Activated CD4-positive, alpha-beta T cell treated with anti-CD3 and anti-CD28 coated beads for 24 hours (primary cell): ENCODE measurements at places on chromosomes 1 and 21.

DNA sequence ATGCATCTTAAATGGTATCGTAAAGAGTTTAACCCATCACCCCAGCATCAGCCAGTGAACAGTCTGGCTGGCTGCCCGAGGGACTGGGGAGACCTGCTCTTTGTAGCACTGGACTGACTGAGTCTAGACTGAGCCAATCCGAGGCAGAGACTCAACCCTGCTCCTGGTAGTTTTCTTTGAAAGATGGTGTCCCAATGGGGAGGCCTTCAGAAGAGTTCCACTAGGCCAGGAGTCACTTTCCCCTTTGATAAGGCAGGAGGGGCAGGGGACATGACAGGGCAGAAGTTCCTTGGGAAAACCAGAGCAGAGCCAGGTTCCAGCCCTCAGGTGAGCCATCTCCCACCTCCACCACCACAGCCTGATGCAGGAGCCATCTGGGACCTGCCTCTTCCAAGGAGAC is 203.5 kb downstream of the CAMTA1 start:
- DNase-seq, result no peak

DNA sequence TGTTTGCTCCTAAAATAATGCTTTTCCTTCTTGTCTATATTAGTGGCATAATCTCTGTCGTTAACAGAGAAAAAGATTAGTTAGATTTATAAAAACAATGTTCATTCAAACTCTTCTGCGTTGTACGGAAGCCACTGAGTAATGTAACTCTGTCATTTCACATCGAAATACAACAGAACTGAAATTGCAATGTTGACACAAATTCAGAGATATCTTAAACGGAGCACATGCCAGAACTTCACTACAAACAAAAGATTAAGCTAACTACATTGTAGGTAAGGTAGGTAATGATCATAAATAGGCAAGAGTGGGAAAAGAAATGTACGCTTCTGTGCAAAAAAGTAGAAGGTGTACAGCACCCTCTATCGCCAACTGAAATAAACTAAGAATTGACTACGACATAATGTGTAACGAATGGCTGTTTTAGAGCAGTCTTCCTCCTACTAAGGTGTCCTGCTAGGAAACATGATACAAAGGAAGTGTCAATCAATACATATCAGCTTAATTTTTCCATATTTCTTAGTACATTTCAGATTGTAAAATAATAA is 56.6 kb downstream of the PCNX2 start:
- DNase-seq, result no peak

DNA sequence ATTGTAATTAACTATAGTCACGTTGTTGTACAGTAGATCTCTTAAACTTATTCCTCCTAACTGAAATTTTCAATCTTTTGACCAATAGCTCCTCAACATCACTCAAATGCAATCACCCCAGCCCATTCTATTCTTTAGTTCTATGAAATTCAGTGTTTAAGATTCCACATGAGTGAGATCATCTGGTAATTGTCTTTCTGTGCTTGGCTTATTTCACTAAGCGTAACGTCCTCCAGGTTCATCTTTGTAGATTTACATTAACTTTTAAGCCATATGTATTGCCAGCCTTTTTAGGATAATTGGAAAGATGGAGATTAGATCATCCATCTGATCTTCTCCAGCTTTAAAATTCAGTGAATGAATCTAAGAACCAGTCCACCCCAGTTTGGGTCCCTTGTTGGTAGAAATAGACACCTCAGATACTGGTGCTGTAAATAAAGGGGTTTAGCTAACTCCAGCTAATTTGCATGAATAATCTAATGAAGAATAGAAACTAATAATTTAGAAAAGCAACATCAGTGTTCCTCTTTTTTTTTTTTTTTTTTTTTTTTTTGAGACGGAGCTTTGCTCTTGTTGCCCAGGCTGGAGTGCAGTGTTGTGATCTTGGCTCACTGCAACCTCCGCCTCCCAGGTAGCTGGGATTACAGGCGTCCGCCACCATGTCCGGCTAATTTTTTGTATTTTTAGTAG is 7.0 kb downstream of the S100A10 start:
- DNase-seq, result no peak

DNA sequence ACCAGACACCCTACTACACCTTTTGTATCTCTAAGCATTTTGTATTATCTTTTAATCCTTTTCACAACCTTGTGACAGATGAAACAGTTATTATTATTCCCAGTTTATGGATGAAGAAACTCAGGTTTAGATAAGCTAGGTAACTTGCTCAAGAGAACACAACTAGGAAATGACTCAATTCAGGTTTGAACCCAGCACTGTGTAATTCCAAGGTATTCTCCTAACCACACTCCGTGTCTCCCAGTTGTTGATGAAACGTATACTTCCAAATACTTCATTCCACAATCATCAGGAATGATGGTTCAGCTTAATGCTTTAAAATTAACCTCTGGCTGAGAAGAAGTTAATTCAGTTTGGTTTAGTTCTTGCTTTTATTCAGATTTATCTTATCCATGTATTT is 51.7 kb upstream of the MRPS6 start:
- DNase-seq, result no peak

DNA sequence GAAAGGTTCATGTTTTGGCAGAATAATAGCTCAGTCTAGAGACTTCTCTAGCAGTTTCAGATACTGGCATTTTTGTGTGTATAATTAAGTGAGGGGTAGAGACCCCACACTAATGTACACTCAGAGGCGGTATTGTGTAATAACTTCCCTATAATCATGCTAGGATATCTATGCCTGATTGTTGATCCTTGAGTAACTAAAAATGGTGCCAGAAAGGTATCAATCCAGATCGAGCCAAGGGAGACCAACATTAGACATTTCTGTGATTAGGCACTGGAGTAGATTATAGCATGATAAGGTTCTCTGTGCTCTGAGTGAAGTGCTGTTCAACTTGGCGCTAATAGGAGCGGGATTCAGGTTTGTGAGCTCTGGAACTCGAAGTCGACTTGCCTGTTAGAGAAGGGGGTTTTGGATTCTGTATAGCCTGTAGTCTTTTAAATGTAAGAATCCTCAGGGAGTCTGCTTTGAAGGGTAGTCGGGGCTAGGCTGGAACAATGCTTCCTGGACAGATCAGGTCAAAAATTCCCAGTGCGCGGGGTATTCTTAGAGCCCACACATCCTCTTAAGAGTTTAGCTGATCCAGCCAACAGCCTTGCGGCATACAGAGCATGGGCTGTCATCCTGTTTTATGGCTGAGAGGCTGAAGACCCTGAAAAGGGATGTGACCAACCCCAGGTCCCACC is 24.2 kb downstream of the MAN1C1 start:
- DNase-seq, result no peak

GRCh38 chr1:207923561-207923960 is 12.6 kb upstream of the CD34 start:
- no peak for DNase-seq

GRCh38 chr1:85898861-85899260 is 190.6 kb upstream of the ZNHIT6 start:
- DNase-seq, result no peak

GRCh38 chr1:158654571-158654970 is 31.9 kb downstream of the SPTA1 start:
- no peak for DNase-seq

GRCh38 chr1:209738270-209738669 is 17.6 kb upstream of the TRAF3IP3 start:
- no peak for DNase-seq

- peak; percentile 16 for DNase-seq
Measured at GRCh38 chr21:33478935-33479678, 667 bp downstream of the TMEM50B start.

DNA sequence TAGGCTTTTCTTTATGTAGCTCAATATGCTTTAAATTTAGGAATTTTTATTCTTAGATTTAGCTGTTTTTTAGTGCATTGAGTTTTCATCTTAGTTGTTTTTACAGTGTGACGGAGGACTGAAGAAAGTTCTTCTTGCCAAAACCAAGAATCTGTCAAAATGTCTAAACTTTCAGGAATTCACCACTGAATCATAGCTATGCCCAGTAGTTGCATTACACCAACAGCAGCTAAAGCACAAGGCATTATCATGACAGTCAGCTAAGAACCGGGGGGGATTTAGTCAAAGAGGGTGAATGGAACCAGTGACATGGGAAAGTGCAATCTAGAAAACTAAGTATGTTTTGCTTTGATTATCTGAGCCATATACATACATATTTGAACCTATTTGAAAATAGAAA is 6.5 kb upstream of the C1orf146 start:
- no peak for DNase-seq

- no peak for DNase-seq
Measured at GRCh38 chr1:205536759-205537361, 32.4 kb downstream of the CDK18 start.

GRCh38 chr21:32817208-32817607 is 45.7 kb upstream of the PAXBP1 start:
- no peak for DNase-seq

- DNase-seq, result no peak
Measured at GRCh38 chr1:78836726-78837125, 169.8 kb downstream of the ADGRL4 start.

GRCh38 chr1:25816112-25816718 is 3.5 kb upstream of the MTFR1L start:
- no peak for DNase-seq

GRCh38 chr1:84571150-84571535 is 3.1 kb downstream of the CTBS start:
- no peak for DNase-seq

GRCh38 chr1:96072021-96072420 is 649.6 kb upstream of the PTBP2 start:
- no peak for DNase-seq

GRCh38 chr1:223012938-223013337 is 130.1 kb downstream of the TLR5 start:
- DNase-seq, result no peak

DNA sequence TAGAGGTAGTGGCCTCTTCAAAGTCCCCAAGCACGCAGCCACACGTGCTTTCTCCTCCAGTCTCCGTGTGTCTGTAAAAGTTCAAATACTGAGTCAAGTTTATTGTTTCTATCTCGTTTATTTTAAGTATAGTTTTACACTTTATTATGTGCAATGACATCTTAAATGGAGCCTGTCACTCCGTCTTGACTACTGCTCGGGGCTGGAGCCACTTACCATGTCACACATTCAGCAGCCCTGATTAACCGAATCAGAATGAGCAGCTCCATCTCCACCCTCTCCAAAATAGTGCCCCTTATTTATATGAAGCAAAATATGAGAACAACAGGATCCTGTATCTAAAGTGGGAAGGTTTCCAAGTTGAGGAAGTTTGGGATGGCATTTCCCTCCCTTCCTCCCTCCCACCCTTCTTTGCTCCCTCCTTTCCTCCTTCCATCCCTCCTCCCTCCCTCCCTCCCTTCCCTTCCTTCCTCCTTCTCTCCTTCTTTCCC is 201.0 kb downstream of the PBX1 start:
- no peak for DNase-seq

DNA sequence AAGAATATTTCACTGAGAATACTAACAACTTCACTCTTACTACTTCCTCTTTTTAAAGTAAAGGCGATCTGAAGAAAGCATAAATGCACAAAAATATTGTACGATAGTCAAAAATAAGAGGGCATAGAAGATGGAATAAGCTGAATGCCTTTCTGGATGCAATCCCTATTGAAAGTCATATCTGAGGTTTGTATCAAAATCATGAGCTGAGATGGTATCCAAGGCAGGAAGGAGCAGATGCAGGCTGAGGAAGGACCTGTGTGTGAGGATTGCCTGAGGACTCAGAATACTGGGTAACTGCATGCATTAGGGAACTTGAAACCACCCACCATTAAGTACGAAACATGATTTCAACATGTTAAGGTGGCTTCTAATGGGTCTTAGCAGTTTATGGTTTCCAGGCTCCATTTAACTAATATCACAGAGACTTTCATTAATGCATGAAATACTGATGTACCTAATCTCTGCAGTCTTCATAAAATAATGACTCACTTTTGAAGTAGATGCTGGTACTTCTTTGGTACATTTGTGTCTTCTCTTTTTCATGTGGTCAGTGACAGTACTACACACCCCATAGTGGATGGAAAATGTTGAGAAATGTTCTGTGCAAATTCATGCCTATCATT is 29.6 kb upstream of the RGS1 start:
- DNase-seq, result no peak

DNA sequence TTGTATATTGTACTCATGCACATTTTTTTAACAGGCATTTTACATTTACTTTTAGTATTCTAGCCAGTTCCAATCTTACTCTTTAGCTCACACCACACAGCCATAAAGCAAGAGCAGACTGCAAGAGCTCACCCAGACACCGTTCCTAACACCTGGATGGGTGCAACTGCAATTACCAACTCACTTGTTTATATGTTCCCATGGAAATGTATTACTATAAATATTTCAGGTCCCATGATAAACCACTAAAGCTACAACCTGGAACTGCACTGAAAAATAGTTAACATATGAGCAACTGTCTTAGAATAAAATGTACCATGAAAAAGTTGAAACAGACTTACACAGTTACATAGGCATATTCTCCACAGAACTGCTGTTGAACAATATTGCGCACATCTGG is 30.8 kb downstream of the USP48 start:
- no peak for DNase-seq

GRCh38 chr1:189619682-189620332 is 857.9 kb downstream of the BRINP3 start:
- no peak for DNase-seq

DNA sequence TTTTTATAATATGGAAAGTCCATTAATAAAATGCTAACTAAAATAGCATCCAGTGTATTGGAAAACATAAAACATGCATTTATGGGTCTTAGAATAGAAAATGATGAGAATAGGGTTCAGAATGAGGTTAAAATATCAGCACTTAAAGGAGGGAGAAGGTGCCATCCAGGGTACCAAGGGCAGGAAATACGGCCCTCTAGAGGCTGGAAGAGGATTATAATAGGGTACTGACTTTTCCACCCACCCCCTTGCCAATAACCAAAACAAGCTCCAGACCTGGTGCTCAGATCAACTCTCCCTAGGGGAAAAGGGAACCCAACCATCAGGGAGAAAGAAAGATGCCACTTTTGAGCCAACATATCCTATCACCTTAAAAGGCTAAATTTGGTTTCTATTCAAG is 26.7 kb downstream of the ASTN1 start:
- DNase-seq, result no peak

DNA sequence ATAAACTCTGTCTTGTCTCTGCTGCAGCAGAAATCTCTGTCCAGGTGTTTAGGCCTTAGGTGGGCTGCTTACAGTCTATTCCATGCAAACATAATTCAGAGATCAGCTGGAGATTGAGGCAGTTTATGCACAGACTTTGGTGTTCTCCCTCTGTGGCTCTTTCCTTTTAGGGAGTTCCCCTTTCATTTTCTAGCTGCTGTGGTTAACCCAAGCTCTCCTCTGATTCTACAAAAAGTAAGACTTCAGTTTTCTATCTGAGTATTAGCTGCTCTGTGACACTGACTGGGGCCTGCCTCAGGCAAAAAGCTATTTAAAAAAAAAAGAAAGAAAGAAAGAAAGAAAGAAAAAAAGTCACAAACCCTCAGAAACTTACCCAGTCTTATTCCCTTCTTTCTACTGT is 211.1 kb downstream of the CAMTA1 start:
- DNase-seq, result no peak

DNA sequence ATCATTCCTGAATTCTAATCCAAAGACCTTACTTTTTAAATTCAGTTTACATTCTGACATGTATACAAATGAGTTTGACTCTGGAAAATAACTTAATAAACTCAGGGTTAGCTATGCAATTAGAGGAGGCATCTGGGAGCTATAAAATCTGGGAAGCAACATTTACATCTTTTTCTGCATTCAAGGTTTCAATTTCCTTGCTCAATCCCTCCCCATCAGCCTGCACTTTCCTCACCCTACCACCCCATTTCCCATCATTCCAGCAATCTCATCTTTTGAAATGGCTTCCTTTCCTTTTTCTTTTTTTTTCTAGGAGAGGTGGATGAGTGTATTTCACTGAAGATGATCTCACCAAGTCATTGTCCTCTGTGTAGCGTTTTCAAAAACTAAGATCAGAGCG is 65.3 kb upstream of the BEND5 start:
- DNase-seq, result no peak
